ENCODE measurements at places on chromosomes 3 and 15.

GRCh38 chr3:15409239-15409638 is 18.1 kb downstream of the METTL6 start:
- DNase-seq, result no peak

DNA sequence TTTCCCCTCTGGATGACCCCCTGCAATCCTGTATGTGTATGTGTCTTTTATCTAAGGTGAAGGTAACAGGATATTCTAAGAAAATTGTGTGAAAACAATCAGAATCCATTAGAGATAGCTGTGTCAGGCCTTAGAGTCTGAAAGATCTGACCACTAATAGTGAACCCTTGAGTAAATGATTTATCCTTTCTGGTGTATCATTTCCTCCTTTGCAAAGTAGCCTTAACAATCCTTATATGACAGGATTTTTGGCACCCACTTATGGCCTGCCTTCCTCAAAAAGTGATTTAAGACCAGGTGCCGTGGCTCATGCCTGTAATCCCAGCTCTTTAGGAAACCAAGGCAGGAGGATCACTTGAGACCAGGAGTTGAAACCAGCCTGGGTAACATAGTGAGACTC is 110.2 kb downstream of the RBPMS2 start:
- no peak for DNase-seq

- DNase-seq, result no peak
Observed at GRCh38 chr15:38075466-38075865, 141.0 kb downstream of the TMCO5A start.

- DNase-seq, result no peak
Observed at GRCh38 chr3:39143051-39143885, 10.1 kb downstream of the CSRNP1 start.

GRCh38 chr3:16320711-16321110 is 55.7 kb downstream of the OXNAD1 start:
- DNase-seq, result no peak

GRCh38 chr3:13217736-13218540 is 144.7 kb upstream of the IQSEC1 start:
- no peak for DNase-seq
